ENCODE measurements at places on chromosomes 4 and X.

- DNase-seq = no peak
Observed at GRCh38 chr4:100848841-100849240, 331.0 kb upstream of the EMCN start.

- peak; percentile 55 for DNase-seq
Observed at GRCh38 chr4:138609943-138610350, 367.8 kb upstream of the SLC7A11 start.

- DNase-seq = no peak
Observed at GRCh38 chrX:20057479-20057878, 59.2 kb downstream of the MAP7D2 start.

DNA sequence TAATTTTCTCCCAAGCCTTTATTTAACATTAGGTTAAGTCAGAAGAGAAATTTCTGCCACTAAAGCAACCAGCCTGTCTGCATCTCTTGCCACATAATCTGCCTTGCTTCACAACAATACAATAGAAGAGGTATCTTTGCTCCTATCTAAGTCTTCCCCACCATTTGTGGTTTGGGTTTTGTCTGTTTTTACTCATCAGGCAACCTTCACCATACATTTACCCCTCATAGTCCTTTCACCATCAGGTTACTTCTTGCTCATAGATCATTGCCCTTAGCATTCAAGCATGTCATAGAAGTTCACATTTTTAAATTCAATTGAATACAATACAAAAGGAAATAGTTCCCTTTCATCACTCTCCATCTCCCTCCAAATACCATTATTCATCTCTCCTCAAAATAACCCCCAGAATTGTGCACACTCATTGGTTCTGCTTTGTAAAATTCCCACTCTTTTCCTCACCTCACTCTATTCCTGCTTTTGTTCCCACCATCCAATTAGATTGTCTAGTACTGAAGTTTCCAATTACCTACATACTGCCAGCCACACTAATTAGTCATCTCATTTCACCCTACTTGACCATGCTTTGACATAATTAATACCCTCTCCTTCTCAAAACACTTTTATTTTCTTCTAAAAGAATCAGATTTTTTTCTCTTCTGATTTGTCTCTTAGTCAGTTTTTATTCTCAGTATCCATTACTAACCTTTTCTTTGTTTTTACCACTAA lies 1957.0 kb upstream of the AGA start:
- no peak for DNase-seq

DNA sequence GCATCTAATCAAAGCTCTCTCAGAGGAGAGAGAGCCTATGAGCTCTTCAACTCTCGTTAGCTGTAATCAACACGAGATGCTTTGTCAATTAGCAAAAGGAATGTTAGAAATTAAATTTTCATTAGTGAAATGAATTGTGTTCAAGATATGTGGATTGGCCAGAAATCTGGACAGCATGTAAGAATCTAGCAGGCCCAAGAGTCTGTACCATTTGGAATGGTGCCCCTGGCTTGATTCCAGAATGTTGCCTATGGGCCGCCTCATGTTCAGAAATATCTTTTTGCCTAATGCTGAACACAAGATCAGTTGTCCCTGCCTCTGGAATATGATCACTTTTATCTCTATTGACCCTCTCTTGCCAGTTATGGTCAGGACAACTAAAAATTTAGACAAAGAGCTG lies 88.2 kb downstream of the RBM46 start:
- no peak for DNase-seq

GRCh38 chr4:120718979-120719566 lies 203.5 kb downstream of the PRDM5 start:
- DNase-seq = peak; percentile 27

- no peak for DNase-seq
Observed at GRCh38 chr4:1533501-1534064, 127.3 kb upstream of the NKX1-1 start.

DNA sequence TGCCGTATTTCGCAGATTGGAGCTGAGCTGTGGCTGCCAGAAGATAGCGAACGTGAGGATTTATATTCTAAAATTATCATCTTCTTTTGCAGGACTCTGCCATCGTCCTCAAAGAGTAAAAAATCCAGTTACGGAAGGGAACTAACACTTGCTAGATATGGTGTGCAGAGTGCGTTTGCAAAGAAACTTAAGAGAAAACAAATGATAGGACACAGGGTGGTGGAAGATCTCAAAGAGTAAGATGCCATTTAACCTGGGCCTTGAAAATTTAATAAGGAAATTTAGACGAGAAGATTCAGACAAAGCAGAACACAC lies 566 bp downstream of the LARP7 start:
- DNase-seq = no peak

GRCh38 chr4:99934891-99935290 lies 11.5 kb downstream of the DNAJB14 start:
- peak; percentile 15 for DNase-seq

- DNase-seq = no peak
Observed at GRCh38 chr4:141126769-141127168, 6.5 kb downstream of the RNF150 start.

DNA sequence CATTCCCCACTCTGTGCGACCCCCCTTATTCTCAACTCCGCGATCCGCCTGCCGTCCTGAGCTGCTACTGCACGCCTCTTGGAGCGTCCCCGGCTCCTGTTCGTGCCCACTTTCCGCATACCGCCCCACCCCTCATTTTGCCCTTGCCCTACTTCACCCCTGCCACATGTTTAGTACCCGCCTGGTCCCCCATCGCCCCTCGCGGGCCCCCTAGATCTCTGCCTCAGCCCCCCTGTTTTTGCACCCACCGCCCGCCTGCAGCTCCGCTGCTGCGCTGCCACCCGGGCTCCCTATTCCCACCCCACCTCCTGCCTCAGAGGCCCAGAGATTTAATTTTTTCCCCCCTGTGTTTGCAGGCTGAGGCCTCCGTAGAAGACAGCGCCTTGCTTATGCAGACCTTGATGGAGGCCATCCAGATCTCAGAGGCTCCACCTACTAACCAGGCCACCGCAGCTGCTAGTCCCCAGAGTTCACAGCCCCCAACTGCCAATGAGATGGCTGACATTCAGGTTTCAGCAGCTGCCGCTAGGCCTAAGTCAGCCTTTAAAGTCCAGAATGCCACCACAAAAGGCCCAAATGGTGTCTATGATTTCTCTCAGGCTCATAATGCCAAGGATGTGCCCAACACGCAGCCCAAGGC lies 1.4 kb downstream of the MAGED1 start:
- no peak for DNase-seq

GRCh38 chr4:5134620-5135019 lies 83.3 kb downstream of the STK32B start:
- DNase-seq = no peak
